ENCODE measurements at places on chromosomes 1 and 21. TPM values are rescaled to one million over a fixed set of nuclear protein-coding genes. Genes with fewer than 3 reads are reported as not detected.

DNA sequence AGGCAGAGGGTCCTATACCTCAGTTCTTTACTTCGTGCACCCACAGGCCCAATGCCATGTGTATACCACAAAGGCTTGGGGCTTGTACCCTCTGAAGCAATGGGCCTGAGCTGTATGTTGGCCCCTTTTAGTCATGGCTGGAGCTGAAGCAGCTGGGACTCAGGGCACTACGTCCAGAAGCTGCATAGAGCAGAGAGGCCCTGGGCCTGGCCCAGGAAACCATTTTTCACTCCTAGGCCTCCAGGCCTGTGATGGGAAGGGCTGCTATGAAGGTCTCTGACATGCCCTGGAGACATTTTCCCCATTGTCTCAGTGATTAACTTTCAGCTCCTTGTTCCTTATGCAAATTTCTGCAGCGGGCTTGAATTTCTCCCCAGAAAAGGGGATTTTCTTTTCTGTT lies 48.1 kb upstream of the VTCN1 start:
- no peak for DNase-seq

DNA sequence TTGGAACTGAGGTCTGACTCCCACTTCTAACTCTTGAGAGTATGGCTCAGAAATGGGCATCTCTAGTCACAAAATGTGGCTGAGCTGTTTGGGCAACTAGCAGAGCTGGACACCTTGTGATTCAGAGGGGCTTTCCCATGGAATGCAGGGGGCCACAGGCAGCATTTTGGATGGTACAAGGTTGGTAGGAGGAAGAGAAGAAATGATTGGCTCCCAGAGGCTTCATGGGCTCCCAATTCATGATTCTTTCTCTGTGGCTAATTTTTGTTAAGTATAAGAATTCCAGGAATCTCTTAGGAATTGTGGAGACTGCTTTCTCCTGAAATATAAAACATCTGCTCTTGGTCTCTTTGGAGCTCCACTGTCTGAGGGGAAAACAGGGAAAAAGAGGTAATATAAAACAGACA lies 49.7 kb downstream of the PBX1 start:
- DNase-seq: no peak

GUK1 gene
- 302 TPM for total RNA-seq

- DNase-seq: peak; percentile 91
These were observed 55.9 kb downstream of the NENF start for GRCh38 chr1:212488436-212489283.

IFI44 gene
- total RNA-seq: 3.5 TPM

DNA sequence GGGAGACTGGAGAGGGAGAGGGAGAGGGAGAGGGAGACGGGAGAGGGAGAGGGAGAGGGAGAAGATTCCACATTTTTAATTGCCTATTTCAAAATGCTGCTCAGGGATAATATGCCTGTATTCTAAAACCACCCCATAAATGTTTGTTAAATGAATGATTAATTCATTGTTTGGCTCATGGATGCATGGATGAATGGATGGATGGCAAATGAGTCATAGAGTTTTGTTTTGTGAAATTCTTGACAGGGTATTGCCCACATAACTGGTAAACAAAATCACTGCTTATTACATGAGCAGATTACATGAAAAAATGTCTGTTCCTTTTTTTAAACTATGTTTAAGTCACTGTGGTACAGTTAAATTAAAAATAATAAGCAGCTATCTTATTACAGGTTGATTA lies 220.4 kb downstream of the ZP4 start:
- no peak for DNase-seq

GRCh38 chr1:63883494-63884235 lies 109.8 kb downstream of the ROR1 start:
- no peak for DNase-seq

GRCh38 chr1:22089134-22089571 lies 36.6 kb downstream of the CDC42 start:
- no peak for DNase-seq

- no peak for DNase-seq
These were observed 157.2 kb downstream of the PLA2G4A start for GRCh38 chr1:186985889-186986491.

Measured in kidney epithelial cell (primary cell).